ENCODE measurements at places on chromosomes 11 and 22. TPM values are rescaled to one million over a fixed set of nuclear protein-coding genes. Genes with fewer than 3 reads are reported as not detected.

- peak; percentile 90 for DNase-seq
These were observed 4.2 kb downstream of the SPI1 start for GRCh38 chr11:47373876-47374719.

GRCh38 chr22:47422736-47423135 is 660.3 kb downstream of the TBC1D22A start:
- no peak for DNase-seq

- DNase-seq, result no peak
These were observed 7.5 kb downstream of the GLB1L3 start for GRCh38 chr11:134283461-134284230.

RBMXL2 gene
- not detected for polyA plus RNA-seq

DNA sequence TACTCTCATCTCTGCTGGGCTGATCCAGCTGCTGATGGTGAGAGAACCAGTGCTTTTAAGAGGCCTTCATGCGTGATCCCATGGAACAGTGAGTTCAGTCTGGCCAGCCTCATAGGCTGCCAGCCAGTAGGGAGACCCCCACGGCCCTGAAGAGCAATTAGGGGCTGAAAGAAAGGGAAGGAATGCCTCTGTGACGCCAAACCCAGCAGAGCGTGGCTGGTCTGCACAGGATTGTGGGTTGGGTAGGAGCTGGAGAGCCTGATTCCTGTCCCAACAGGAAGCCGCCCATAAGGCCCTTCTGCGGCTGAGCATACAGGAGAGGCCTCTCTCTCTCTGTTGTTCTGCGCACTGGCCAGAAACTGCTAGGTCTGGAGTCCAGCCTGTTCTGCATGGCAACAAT is 181.5 kb upstream of the E2F8 start:
- no peak for DNase-seq

GRCh38 chr22:25390297-25391240 is 171.1 kb downstream of the CRYBB2 start:
- no peak for DNase-seq

- no peak for DNase-seq
These were observed 352.8 kb downstream of the BUD13 start for GRCh38 chr11:116420030-116420429.

DNA sequence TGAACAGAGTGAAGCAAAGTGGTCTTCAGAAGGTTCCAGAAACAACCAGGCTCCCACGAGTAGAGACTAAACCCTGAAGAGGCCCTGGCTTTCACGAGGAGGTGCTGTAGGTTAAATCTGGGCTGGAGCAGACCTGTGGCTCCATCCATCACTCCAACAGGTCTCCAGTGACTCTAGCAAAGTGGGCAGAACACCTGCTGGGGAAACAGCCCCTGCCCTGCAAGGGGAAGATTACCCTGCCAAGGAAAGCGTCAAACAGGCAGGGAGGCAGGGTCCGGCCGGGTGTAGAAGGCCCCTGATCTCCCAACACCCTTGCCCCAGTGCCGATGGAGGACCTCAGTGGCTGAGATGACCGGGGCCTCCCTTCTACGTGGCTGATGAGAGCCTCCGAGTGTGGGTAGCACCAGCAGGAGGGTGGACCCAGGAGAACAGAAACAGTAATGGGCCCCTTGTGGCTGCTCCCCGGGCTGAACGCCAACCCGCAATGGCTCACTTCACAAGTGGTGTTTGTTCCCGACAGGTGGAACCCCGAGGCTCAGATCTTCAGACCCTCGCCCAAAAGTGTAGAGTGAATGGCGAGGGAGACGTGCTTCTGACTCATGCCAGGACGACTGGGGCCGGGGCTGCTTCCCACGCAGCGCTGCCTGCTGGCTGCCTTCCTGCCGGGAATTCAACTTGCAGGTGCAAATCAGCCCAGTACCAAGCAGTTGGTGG is 112.0 kb downstream of the SHANK2 start:
- DNase-seq, result no peak

DNA sequence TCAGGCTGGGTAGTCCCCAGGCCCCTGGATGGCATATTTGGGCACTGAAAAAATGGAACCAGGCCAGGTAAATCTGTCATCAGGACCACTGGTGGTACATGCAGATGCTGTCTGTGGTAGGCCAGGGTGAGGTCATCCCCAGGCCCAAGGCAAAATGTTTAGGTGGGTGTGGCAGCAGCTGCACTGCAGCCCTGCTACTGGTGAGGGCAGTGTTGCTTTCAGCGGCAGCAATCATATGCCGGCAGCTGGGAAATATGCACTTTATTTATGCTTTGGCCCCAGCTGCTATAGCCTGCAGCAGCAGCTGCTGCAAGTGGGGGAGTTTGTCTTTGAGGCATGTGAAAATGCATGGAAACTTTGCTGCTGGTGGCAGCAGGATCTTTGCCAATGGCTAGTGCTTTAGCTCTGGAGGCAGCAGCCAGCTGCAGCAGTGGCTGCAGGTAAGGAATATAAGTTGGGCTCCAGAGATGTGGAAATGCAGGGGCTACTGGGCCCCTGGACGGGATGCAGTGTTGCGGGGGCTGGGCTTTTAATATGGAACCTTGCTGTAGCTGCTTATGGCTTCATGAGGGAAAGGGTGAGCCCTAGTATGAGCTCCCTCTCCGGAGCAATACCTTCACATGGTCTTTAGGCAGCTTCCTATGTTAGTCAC is 365.7 kb upstream of the CADM1 start:
- peak; percentile 68 for DNase-seq

CXCR5 gene
- 0.15 TPM for polyA plus RNA-seq

DNA sequence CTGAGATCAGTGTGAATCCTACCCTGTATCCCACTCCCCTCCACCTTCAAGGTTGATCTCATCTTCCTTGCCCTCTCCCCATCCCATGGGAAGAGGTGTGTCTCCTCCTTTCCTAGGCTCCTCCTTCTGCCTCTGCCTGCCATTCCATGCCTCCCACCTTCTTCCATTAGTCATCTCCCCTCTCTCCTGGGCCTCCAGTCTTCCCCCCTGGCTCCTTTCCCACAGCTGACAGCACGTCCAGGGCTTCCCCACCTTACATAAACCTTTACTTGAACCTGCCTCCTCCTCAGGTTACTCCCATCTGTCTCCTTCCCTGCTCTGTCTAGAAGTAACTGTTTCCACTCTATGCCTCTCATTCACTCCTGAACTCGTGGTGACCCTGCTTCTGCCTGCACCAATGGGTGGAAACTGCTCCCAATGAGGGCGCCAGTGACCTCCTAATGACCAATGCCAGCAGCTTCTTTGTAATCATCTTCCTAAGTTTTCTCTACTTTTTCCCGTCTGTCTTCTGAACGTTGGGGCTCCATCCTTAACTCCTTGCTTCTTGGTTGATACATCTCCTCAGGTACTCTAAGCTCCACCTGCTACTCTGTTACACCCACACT is 266.9 kb upstream of the NARS2 start:
- DNase-seq, result no peak

ST14 gene
- polyA plus RNA-seq, result 48.6 TPM

DNA sequence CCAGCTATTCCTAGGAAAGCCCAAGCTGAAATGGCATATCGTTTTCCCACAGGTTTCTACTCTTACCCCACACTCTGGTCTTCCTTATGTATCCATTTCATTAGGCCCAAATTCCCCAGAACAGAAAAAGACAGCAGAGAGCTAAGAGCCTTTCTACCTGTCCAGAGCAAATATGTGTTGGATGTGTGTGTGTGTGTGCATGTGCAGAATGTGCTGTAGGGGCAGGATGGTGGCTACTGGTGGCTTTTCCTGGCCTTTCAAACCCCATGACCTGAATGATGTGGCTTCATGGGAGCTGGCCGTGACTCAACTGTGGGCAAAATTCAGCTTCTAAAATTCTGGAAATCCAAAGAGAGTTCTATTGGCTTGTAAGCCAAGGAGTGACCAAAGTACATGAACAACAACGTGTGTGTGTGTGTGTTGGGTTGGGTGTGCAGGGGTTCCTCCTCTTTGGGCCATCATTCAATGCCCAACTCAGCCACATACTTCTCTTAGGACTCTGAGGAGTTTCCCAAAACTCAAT is 421.4 kb upstream of the CADM1 start:
- DNase-seq, result no peak

DNA sequence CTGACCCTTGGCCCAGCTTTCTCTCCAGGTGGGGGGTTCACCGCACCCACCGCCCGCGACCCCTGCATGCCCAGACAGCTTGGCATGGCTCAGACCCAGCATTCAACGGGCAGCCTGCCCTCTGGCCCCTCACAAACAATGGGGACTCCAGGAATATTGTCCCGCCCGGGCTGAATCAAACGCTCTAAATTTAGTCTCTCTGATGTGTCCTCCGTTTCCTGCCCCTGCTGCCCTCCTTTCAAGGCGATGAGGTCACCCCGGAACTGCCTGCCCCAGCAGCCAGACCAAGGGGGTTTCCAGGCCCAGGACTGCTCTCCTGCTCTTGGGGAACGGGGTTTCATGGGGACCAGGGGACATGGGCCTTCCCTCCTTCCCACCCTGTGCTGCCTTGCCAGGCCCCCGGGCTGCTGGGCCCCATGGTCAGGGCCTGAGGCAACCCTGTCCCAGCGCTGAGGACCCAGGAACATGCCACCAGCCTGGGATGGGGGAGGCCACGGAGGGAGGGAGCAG is 10.1 kb upstream of the PDGFB start:
- no peak for DNase-seq

MMP3 gene
- polyA plus RNA-seq, result 37.5 TPM

GRCh38 chr22:16922076-16922475 is 85.9 kb downstream of the GAB4 start:
- no peak for DNase-seq

C11orf42 gene
- not detected for polyA plus RNA-seq

SUSD2 gene
- 2.6 TPM for polyA plus RNA-seq

DNA sequence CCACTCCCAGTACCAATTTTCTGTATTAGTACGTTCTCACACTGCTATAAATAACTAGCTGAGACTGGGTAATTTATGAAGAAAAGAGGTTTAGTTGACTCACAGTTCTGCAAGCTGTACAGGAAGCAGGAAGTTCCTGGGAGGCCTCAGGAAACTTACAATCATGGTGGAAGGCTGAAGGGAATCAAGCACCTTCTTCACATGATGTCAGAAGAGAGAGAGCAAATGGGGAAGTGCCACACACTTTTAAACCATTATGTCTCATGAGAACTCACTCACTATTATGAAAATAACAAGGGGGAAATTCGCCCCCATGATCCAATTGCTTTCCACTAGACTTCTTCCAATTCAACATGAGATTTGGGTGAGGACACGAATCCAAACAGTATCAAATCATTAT is 271.4 kb downstream of the ETS1 start:
- DNase-seq, result no peak

DNA sequence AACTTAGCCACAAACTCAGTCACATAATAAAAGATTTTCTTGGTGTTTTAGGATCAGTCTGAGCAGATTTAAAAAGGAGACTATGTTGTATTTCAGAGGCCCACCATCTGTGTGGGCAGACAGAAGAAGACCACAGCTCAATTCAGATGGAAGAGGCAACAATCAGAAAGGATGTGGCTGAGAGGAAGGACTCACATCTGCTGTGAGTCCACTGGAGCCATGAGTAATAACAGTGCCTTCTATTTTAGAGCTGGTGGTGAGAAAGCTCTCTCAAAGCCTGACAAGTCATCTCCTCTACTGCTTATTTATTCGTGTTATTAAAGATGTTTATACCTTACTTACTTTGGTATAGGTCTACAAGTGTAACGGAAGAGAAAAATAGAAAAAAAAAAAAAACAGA is 357.2 kb downstream of the OPCML start:
- DNase-seq, result no peak

IGLL1 gene
- polyA plus RNA-seq, result not detected

GRCh38 chr11:70503468-70504221 is 105.3 kb downstream of the CTTN start:
- DNase-seq, result no peak

DNA sequence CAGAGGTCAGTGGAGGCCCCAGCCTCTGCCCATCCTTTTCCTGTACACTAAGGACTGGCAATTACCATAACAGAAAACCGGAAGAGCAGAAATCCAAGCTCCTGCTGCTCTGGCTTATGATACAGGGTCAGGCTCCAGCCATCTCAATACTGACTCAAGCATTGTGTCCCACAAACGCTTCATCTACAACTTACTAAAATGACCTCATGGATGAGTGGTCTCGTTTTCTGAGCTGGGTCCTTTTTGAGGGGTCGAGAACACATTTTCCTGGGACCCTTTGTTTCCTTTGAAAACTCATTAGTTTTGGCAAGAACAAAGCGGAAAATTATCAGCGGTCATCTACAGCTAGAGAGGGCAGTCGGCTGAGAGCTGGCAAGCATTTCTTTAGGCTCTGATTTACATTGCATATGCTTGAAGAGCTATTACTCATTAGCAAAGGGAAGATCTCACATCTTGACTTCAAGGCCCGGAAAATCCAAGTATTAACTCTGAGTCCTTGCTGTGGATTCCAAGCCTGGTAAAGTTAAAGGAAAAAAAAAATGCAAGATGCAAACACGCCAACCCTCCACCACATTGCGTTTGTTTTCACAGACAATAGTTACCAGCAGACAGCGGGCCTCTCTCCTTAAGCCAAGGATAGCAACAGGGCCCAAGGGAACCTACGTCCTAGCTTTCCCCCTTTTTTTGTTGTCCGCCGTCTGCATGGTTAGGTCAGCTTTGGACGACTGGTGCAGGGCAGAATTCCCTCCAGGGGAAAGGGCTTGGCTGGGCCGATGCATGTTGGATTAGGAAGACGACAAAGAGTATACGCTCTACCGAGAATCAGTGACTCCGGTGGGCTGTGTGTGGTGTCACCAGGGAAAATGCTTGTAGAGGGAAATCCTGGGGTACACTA is 1.8 kb downstream of the TESMIN start:
- no peak for DNase-seq

DNA sequence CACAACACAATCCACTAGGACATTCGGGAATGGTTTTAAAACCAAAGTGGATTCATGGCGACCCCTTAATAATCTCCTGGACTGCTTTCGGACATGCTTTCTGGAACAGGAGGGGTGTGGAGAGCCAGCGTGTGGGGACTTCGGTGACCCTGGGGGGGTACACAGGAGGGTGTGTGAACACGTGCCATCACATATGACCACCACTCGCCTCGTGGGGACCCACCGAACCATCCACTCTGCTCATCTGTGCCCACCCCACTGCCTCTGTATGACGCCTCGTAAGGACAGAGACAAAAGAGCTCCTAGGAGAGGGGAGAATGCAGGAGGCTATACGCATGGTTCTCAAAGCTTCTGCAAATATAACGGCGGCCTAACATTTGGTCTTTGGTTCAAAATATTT is 8.9 kb downstream of the LTO1 start:
- no peak for DNase-seq

DNA sequence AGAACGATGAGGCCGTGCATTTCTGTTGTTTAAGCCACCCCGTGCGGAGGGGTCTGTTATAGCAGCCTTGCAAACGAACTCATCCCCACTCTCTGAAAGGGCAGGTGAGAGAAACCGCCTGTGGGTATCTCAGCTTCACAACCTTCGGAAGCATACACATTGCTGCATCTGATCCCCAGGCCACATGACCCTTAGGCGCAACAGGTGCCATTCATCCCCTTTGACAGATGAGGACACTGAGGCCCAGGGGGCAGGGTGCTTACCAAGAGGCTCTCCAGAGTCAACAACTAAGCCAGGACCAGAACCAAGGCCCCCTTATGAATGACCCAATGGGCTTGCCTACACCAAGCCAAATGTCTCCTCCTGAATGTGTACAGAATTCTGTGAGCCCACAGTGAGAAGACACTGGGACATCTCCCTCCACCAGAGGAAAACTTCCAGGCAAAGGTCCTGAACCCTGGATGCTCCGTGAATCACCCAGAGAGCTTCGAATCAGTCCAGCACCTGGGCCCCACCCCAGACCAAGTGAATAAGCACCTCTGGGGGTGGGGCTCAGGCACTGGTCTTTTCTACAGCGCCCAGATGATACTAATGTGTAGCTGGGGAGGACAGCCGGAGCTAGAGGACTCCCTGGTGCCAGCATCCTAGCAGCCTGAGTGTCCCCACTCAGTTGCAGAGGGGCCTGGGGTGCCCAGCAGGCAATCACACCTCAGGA is 83.2 kb downstream of the BUD13 start:
- DNase-seq, result no peak

GRCh38 chr11:197741-198235 is 4.9 kb downstream of the SCGB1C1 start:
- DNase-seq, result no peak

All from stomach (tissue), 19 donors.